ENCODE measurements at places on chromosomes 4 and X. TPM values are rescaled to one million over a fixed set of nuclear protein-coding genes. Genes with fewer than 3 reads are reported as not detected.
A peak's percentile ranks its signal among the peaks of the same experiment; 100 is the strongest.

KIT gene
- 44.4 TPM for total RNA-seq

GRCh38 chr4:110955748-110956147, 332.9 kb upstream of the PITX2 start:
- no peak overlapping the region for H3K4me3 ChIP-seq
- no peak overlapping the region for H3K27ac ChIP-seq
- no peaks in the 10 kb centered on the region for H3K27me3 ChIP-seq
- no peak for DNase-seq

FSTL5 gene
- total RNA-seq = 0.42 TPM

GRCh38 chrX:45134315-45134731, 66.4 kb downstream of the DIPK2B start:
- no peaks in the 10 kb centered on the region for H3K27me3 ChIP-seq
- H3K4me3 ChIP-seq = no peak overlapping the region
- DNase-seq = no peak
- peak overlapping the region; percentile 35 for H3K27ac ChIP-seq

DNA sequence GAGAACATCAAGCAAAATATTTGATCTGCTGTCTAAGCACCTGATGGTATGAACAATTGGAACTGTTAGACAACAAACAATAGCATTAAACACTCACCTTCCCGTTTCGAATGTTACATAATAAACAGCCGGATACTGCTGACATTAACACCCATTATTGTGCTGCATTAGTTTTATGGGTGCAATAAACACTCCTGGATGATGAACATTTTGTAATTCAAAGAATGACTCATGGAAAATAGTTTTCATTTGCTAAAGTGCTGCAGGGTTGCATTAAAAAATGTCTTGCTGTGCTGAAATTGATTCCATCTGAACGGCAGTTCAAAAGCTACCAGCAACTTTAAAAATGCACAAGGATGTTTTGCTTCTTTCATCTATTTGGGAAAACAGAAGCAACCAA, 100.8 kb upstream of the SORBS2 start:
- DNase-seq = no peak
- no peak overlapping the region for H3K4me3 ChIP-seq
- no peaks in the 10 kb centered on the region for H3K4me1 ChIP-seq
- H3K36me3 ChIP-seq = no peaks in the 10 kb centered on the region

DNA sequence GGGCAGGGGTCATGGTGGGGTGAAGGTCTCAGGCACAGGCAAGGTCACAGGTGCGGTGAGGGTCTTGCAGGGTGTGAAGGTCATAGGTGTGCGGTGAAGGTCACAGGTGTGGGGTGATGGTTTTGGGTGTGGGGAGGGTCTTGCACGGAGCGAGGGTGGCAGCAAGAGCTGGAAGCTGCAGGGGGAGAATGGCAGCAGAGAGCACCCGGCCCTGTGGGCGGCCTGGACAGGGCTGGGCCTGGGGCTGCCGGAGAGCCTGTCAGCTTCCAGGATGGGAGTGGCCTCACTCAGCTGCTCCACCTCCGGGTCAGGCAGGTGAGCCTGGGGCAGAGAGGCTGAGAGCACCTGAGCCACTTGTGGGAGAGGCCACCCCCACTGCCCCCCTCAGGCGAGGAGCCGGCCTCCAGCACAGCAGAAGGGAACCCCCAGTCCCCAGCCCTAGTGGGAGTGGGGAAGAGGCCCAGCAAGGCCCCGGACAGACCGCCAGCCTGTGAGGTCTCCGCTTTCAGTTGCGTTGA, 1.5 kb downstream of the MSANTD1 start:
- no peak overlapping the region for H3K4me3 ChIP-seq
- DNase-seq = no peak
- peaks cover 4% of the 10 kb centered on the region for H3K36me3 ChIP-seq
- H3K27me3 ChIP-seq = no peaks in the 10 kb centered on the region

MFAP3L gene
- 9.1 TPM for total RNA-seq

PHKA2 gene
- 19.9 TPM for total RNA-seq

DNA sequence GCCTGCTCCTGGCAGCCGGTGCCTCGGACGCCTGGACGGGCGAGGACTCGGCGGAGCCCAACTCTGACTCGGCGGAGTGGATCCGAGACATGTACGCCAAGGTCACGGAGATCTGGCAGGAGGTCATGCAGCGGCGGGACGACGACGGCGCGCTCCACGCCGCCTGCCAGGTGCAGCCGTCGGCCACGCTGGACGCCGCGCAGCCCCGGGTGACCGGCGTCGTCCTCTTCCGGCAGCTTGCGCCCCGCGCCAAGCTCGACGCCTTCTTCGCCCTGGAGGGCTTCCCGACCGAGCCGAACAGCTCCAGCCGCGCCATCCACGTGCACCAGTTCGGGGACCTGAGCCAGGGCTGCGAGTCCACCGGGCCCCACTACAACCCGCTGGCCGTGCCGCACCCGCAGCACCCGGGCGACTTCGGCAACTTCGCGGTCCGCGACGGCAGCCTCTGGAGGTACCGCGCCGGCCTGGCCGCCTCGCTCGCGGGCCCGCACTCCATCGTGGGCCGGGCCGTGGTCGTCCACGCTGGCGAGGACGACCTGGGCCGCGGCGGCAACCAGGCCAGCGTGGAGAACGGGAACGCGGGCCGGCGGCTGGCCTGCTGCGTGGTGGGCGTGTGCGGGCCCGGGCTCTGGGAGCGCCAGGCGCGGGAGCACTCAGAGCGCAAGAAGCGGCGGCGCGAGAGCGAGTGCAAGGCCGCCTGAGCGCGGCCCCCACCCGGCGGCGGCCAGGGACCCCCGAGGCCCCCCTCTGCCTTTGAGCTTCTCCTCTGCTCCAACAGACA, 4.4 kb downstream of the SOD3 start:
- H3K27ac ChIP-seq = peak overlapping the region; percentile 77
- peak overlapping the region; percentile 36 for H3K4me3 ChIP-seq
- peaks cover 89% of the 10 kb centered on the region for H3K4me1 ChIP-seq
- peak; percentile 86 for DNase-seq
- no peaks in the 10 kb centered on the region for H3K27me3 ChIP-seq
- H3K36me3 ChIP-seq = peaks cover 8% of the 10 kb centered on the region

LUZP4 gene
- not detected for total RNA-seq

- H3K27ac ChIP-seq = no peak overlapping the region
- H3K4me1 ChIP-seq = peaks cover 30% of the 10 kb centered on the region
- no peak for DNase-seq
- H3K27me3 ChIP-seq = no peaks in the 10 kb centered on the region
- peaks cover 27% of the 10 kb centered on the region for H3K36me3 ChIP-seq
These were observed 23.2 kb upstream of the ZCCHC13 start for GRCh38 chrX:74280759-74281158.

DNA sequence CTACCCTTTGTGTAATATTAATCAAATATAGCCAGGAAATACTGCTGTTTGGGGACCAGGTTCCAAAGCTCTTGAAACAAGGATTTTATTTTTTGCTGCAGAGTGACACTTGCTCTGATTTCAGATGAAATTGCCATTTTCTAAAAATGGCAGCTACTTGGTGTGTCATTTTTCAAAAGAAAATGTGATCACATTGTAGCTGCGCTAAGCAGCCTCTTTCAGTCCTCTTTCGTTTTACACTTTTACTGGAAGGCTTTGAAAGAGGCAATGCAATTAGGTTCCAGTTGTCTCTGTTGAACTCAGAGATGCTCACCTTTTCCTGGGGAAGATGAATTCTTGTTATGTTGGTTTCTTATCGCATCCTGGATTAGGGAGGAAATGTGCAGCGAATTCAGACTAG, 85.1 kb downstream of the CT47B1 start:
- H3K4me1 ChIP-seq = peaks cover 9% of the 10 kb centered on the region
- no peaks in the 10 kb centered on the region for H3K36me3 ChIP-seq
- no peaks in the 10 kb centered on the region for H3K27me3 ChIP-seq
- no peak overlapping the region for H3K4me3 ChIP-seq

DNA sequence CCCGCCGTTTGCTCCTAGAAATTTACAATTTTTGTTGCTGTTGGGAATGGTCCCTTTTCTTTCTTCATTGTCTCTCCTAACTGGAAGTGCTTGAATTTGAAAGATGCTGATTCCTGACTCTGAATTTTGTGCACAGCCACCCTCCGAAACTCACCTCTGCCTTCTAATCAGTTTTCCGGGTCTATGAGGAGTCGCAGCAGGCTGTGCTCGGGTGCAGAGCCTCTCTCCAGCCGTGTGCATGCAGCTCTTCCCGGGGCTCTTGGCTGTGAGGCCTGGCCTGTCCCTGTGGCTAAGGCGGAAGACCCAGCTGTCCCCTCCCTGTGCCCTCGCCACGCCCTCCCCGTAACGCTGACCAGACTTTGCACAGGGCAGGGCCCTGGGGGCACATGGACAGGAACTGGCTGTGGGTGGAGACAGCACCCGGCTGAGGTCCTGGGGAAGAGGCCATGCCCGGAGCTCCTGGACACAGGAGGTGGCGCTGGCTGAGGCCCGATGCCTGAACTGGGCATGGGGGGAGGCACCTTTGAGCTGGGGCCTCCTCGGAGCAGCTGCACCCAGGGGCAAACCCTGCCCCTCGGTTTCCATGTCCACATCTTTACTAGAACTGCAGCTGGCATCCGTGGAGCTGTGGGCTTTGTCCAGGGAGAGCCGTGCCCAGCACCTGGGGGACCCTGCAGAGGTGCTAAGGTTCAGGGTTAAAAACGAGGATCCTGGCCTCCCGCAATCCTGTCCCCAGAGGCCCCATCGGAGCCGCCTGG, 32.6 kb upstream of the SPON2 start:
- H3K27ac ChIP-seq = no peak overlapping the region
- H3K4me3 ChIP-seq = no peak overlapping the region
- no peaks in the 10 kb centered on the region for H3K27me3 ChIP-seq
- peaks cover 83% of the 10 kb centered on the region for H3K4me1 ChIP-seq
- DNase-seq = no peak

DNA sequence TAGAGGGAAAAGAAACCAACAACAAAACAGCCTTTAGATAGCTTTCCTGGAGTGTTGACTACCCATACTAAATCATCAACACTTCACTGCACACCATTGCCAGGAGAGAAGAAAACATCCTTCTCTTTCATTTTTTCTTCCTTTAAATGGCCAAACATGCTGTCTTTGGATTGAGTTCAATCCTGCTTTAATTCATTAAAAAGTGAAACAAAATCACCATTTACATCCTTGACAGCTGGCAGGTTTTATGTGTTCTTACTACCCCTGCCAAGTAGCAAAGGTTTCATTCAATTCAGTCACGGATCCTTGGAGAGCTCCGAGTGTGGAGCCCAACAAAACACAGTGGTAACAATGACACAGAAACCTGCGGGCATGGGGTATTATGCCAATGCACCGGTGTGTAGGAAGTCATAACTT, 568.3 kb downstream of the ANKRD50 start:
- no peaks in the 10 kb centered on the region for H3K27me3 ChIP-seq
- no peaks in the 10 kb centered on the region for H3K4me1 ChIP-seq
- no peak for DNase-seq
- no peak overlapping the region for H3K27ac ChIP-seq
- no peak overlapping the region for H3K4me3 ChIP-seq

DTHD1 gene
- total RNA-seq = 0.66 TPM

SOX3 gene
- not detected for total RNA-seq

INTS6L gene
- 7.3 TPM for total RNA-seq

GRCh38 chrX:39725114-39725513, 372.6 kb downstream of the BCOR start:
- H3K4me1 ChIP-seq = peaks cover 8% of the 10 kb centered on the region
- H3K4me3 ChIP-seq = no peak overlapping the region
- no peak for DNase-seq
- H3K27ac ChIP-seq = no peak overlapping the region
- H3K36me3 ChIP-seq = no peaks in the 10 kb centered on the region

GRCh38 chr4:128513664-128514484, 226.3 kb upstream of the PGRMC2 start:
- no peak overlapping the region for H3K27ac ChIP-seq
- no peak overlapping the region for H3K4me3 ChIP-seq
- no peaks in the 10 kb centered on the region for H3K36me3 ChIP-seq
- H3K27me3 ChIP-seq = no peaks in the 10 kb centered on the region
- no peak for DNase-seq

DNA sequence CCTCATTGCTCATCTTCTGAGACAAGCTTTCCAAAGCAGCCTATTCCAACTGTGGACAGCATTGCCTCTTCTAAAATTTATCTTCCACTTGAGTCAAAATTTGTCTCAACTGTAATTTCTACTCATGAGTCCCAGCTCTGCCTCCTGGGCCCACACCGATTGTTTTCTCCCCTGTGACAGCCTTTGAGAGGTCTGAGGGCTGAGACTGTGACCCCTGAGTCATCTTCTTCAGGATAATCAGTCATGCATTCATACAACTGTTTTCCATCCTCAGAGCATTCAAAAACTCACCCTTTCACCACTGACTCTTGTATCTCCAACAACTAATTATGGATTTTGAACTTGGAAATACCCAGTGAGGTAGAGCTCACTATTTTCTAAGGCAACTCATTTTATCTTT, 228.1 kb downstream of the EDA2R start:
- H3K36me3 ChIP-seq = no peaks in the 10 kb centered on the region
- no peak overlapping the region for H3K27ac ChIP-seq

- no peak overlapping the region for H3K4me3 ChIP-seq
- no peak overlapping the region for H3K27ac ChIP-seq
- H3K36me3 ChIP-seq = no peaks in the 10 kb centered on the region
- H3K27me3 ChIP-seq = no peaks in the 10 kb centered on the region
- no peak for DNase-seq
These were observed 91.7 kb upstream of the KDR start for GRCh38 chr4:55216863-55217635.

- H3K36me3 ChIP-seq = no peaks in the 10 kb centered on the region
- no peak overlapping the region for H3K27ac ChIP-seq
- no peaks in the 10 kb centered on the region for H3K4me1 ChIP-seq
- H3K27me3 ChIP-seq = no peaks in the 10 kb centered on the region
These were observed 244.9 kb downstream of the FRMPD4 start for GRCh38 chrX:12383196-12383595.

RBM46 gene
- total RNA-seq = not detected

DNA sequence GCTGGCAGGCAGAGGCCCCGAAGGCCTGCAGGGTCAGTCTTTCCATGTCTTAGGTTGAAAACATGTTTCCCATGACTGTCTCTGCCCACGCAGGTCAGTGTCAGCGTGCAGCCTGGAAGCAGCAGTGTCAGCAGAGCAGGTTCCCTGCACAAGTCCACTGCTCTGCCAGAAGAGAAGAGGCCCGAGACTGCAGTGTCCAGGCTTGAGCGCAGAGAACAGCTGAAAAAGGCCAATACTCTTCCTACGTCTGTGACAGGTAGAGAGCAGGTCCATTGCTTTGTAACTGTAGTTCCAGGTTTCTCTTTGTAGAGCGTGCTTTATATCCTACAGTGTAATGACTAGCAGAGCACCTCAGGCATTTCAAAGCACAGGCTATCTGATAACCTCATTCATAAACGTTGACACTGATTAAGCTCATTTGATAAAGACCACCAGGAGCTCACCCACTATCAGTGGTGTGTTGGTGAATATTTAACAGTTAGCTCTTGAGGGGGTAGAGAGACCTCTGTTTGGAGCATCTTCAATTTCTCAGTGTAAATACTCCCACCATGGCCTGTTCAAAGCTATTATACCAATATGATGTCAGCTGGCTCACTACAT, 63.2 kb downstream of the AASDH start:
- no peaks in the 10 kb centered on the region for H3K27me3 ChIP-seq
- H3K36me3 ChIP-seq = no peaks in the 10 kb centered on the region
- H3K4me3 ChIP-seq = no peak overlapping the region
- no peak overlapping the region for H3K27ac ChIP-seq
- DNase-seq = no peak

GRCh38 chr4:185426960-185427688, 1.4 kb upstream of the UFSP2 start:
- H3K27ac ChIP-seq = no peak overlapping the region
- H3K27me3 ChIP-seq = no peaks in the 10 kb centered on the region
- H3K4me1 ChIP-seq = peaks cover 27% of the 10 kb centered on the region
- H3K36me3 ChIP-seq = peaks cover under 1% of the 10 kb centered on the region

GRCh38 chr4:55488716-55489115, 58.0 kb downstream of the CLOCK start:
- no peak overlapping the region for H3K27ac ChIP-seq
- H3K36me3 ChIP-seq = no peaks in the 10 kb centered on the region
- no peaks in the 10 kb centered on the region for H3K27me3 ChIP-seq

GRCh38 chr4:79211490-79211889, 114.4 kb downstream of the NAA11 start:
- H3K4me3 ChIP-seq = no peak overlapping the region
- no peak overlapping the region for H3K27ac ChIP-seq
- H3K27me3 ChIP-seq = no peaks in the 10 kb centered on the region
- H3K4me1 ChIP-seq = peaks cover 5% of the 10 kb centered on the region

Measured in esophagus muscularis mucosa (tissue), 4 donors.